ENCODE measurements at places on chromosomes 16 and 17. TPM values are rescaled to one million over a fixed set of nuclear protein-coding genes. Genes with fewer than 3 reads are reported as not detected.

ABCA3 gene
- total RNA-seq: 9.6 TPM

EME1 gene
- total RNA-seq: 0.24 TPM

SMIM5 gene
- 8.6 TPM for total RNA-seq

ZNF174 gene
- 8.6 TPM for total RNA-seq

TLCD3A gene
- 8.3 TPM for total RNA-seq

CA5A gene
- total RNA-seq: not detected

DNA sequence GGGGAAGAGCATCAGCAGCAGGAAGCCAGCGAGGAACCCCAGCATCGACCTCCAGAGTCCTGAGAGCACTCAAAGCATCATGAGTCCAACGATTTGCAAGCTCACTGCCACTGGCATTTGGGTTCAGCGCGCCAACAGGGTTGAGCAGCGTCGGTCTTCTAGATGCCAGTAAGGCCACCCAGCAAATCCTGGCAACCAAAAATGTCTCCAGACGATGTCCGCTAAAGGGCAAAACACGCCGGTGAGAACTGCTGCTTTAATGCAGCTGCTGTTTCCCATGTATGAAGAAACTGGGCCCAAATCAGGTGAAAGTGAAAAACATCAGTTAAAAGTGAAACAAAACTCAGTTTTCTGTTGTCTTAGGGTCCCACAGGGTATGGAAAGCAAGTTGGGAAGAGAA, 70.2 kb downstream of the ANKRD11 start:
- DNase-seq: no peak

DNA sequence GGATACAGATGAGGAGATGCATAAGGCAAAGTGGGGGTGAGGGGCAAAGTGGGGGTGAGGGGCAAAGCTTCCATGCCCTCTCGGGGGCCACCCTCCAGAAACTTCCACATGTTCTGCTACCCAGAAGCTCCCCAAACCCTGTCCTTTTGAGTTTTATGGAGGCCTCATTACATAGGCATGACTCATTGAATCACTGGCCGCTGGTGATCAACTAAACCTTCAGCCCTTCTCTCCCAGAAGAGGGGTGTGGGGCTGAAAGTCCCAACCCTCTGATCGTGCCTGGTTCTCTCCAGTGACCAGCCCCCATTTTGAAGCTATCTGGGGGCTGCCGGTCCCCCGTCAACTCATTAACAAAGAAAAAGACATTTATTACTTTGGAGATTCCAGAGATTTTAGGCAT, 27.5 kb downstream of the ITGAE start:
- DNase-seq: no peak

- no peak for DNase-seq
Observed at GRCh38 chr16:11698271-11698689, 30.0 kb downstream of the SNN start.

DNA sequence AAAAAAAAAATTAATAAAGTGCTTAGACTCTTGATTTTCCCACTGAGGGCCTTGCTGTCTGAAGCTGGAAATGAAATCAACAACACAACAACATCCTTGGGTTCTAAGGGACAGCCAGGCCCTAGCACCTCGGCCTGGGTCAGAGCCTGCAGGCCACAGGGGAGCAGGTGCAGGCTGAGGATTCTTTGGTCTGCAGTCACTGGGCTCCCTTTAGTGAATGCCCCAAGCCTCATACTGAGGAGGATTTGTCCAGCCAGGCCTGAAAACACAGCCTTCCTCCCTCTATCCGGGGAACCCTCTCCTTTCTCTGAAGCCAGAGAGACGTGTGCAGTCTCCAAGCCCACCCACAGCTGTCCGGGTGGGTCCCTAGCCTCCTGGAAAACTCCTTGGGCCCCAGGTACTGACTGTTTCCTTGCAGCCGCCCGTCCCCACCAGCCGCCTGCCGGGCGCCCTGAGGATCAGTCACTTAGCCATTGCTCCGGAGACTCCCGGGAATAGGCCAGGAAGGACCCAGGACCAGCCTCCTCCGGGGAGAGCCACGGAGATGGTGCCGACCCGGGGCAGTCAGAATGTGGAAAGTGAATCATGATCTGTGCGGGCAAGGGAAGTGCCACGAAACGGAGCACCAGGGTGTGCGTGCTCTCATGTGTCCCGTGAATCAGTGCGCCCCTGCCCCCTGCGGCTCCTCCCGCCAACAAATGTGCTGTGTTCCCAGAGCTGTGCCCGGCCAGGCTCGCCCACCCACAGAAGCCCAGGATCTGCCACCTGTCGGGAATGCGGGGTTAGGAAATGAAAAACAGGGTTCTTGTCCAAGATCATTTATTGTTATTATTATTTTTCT, 91.0 kb downstream of the RTN4RL1 start:
- DNase-seq: no peak

GRCh38 chr17:68248891-68249290, 1.0 kb downstream of the AMZ2 start:
- DNase-seq: no peak

GRCh38 chr16:75207831-75208230, 870 bp upstream of the CTRB2 start:
- DNase-seq: peak; percentile 17

DNA sequence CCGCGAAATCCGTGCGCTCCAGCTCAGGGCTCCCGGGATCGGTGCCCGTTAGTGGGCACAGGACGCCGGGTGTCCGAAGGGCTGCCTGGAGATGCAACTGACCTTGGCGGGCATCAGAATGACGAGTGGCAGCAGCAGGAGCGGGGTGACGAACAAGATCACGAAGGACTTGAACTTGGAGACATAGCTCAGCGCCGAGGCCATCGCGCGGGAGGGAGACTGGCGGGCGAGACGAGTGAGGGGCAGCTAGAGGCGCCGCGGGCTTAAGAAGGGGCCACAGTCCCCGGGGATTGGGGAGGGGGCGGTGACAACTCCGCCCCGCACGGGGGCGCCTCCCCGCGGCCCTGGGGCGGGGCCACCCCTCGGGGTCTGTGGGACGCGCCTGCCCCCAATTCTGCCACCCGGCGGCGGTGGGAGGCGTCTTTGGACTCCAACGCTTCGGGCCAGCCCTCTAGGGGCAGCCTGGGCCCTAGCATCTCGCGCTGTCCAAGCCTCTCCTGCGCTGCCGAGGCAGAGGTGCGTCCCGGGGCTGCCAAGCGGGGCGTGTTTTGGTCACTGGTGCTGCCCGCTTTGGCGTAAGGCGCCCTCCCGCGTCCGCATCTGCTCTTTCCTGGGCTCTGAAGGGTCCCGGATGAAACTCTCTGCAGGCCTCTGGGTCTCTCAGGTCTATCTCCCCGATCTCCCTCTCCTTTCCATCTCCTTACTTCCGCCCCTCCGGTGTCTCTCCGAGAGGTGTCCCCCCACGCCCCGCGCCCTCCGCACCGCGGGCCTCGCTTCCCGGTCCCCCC, at the start of gene SLC13A5:
TSS of gene SLC13A5 (minus strand) at position 240 of the 788 bp plus-strand sequence. CDS start at position 204, 36 bp downstream.
- peak; percentile 41 for DNase-seq

- no peak for DNase-seq
Observed at GRCh38 chr16:72818236-72818845, 229.6 kb downstream of the ZFHX3 start.

- no peak for DNase-seq
Observed at GRCh38 chr17:903691-904481, 75.7 kb downstream of the NXN start.

DNA sequence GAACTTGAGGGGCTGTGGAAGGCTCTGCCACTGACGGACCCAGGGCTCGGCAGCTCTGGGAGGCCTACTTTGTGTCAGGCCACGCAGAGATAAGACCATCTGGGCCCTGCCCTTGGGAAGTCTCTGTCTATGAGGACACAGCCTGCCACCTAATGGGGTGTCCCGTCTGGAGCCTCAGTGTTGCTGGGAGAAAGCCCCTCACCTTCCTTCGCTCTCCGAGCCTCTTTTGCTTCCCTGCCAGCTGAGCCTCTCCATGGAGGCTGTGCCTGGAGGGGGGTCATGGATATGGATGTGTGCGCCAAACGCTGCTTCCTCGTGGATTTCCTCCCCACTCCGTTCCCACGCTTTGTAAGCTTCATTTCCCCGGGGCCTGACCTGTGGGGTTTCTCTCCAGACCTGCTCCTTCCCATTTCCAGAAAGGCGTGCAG, 228.8 kb downstream of the SEC14L1 start:
- DNase-seq: peak; percentile 17

DNA sequence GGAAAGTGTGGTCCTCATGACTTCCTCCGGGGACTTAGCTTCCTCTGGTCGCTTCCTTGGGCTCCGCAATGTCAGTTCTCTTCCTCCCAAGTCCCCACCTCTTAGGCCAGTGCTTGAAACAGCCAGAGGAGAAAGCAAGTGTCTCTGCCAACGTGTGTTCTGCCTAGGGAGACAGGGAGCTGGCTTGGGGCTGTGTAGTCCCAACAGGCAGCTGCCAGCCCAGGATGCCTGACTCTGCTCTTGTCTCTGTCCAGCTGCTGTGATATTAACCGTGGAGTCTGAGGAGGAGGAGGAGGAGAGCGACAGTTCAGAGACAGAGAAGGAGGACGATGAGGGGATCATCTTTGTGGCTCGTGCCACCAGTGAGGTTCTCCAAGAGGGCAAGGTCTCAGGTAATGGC, 13.5 kb upstream of the PLEKHG4 start:
- no peak for DNase-seq
